Activated naive CD8-positive, alpha-beta T cell treated with anti-CD3 and anti-CD28 coated beads, Interleukin-2, amount 10 ng/mL, durations not matched to agents 7 days and 5 days (primary cell): ENCODE measurements at places on chromosomes 12 and 14. TPM values are rescaled to one million over a fixed set of nuclear protein-coding genes. Genes with fewer than 3 reads are reported as not detected.

- H3K36me3 ChIP-seq, result no peaks in the 10 kb centered on the region
- no peak for DNase-seq
- no peaks in the 10 kb centered on the region for H3K4me1 ChIP-seq
- no peak overlapping the region for H3K27ac ChIP-seq
- no peak overlapping the region for H3K4me3 ChIP-seq
- peaks cover 24% of the 10 kb centered on the region for H3K27me3 ChIP-seq
Measured at GRCh38 chr12:103583008-103583407, 4.1 kb upstream of the STAB2 start.

C1QL4 gene
- not detected for total RNA-seq

KDM5A gene
- 116 TPM for total RNA-seq

DNA sequence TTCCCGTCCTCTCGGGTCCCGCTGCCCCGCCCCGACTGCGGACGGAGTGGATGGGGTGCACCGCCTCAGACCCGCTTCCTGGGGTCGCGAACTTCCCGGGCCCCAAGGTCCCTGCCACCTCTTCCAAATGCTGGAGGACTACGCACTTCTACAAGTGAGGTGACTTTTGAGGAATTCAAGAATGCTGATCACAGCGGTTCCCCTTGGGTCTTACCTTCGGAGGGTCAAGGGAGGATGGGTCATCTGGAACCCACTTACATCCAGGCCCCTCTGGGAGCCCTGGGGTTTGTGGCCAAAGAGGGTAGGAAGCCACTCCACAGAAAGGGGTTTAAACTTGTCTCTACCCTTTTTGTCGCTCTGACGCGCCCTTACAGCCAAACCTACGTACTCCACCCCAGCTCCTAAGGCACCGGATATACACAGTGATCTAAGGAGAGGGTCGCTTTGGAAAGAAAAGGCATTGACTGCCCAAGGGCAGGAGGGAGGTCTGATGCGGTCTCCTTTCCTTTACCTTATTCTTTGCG lies 532 bp upstream of the PRKD1 start:
- H3K4me1 ChIP-seq, result peaks cover 5% of the 10 kb centered on the region
- H3K27me3 ChIP-seq, result peaks cover 27% of the 10 kb centered on the region
- H3K4me3 ChIP-seq, result no peak overlapping the region

DNA sequence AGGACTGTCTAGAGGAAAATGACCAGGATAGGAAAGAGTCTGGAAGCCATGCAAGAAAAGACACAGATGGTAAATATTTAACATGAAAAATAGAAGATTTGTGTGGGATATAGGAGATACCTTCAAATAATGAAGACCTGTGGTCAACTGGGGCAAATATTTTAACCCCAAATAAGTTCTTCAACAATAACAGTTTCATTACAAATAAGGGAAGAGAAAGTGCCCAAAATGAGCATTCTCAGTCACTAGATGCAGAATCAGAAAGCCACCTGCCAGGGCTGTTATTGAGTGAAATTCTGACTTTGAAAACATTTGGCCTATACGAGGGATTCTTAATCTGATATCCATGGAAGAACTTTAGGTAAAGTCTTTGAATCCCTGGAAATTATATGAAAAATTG lies 231.2 kb upstream of the PLEKHG7 start:
- H3K36me3 ChIP-seq, result peaks cover 9% of the 10 kb centered on the region
- H3K27me3 ChIP-seq, result no peaks in the 10 kb centered on the region
- H3K27ac ChIP-seq, result no peak overlapping the region
- H3K4me1 ChIP-seq, result peaks cover 8% of the 10 kb centered on the region
- DNase-seq, result no peak

- H3K36me3 ChIP-seq, result no peaks in the 10 kb centered on the region
- H3K27me3 ChIP-seq, result peaks cover 4% of the 10 kb centered on the region
- no peak overlapping the region for H3K27ac ChIP-seq
- H3K4me3 ChIP-seq, result no peak overlapping the region
- no peak for DNase-seq
- H3K4me1 ChIP-seq, result no peaks in the 10 kb centered on the region
Measured at GRCh38 chr14:64614805-64615391, 65.1 kb downstream of the PPP1R36 start.

- H3K27me3 ChIP-seq, result no peaks in the 10 kb centered on the region
- peaks cover 5% of the 10 kb centered on the region for H3K36me3 ChIP-seq
- DNase-seq, result no peak
- H3K27ac ChIP-seq, result no peak overlapping the region
Measured at GRCh38 chr14:76236172-76237130, 84.7 kb downstream of the GPATCH2L start.

KRT6C gene
- not detected for total RNA-seq

GRCh38 chr14:33555710-33556350 lies 395.0 kb downstream of the EGLN3 start:
- no peak for DNase-seq
- H3K27ac ChIP-seq, result no peak overlapping the region
- no peak overlapping the region for H3K4me3 ChIP-seq
- H3K27me3 ChIP-seq, result no peaks in the 10 kb centered on the region

GRCh38 chr12:83515306-83516026 lies 828.8 kb downstream of the TMTC2 start:
- H3K4me3 ChIP-seq, result no peak overlapping the region
- H3K36me3 ChIP-seq, result no peaks in the 10 kb centered on the region
- no peak for DNase-seq
- no peaks in the 10 kb centered on the region for H3K4me1 ChIP-seq

RNASE7 gene
- not detected for total RNA-seq

- no peak for DNase-seq
- H3K27me3 ChIP-seq, result peaks cover 15% of the 10 kb centered on the region
- no peak overlapping the region for H3K27ac ChIP-seq
- no peak overlapping the region for H3K4me3 ChIP-seq
Measured at GRCh38 chr12:105449431-105449830, 118.9 kb downstream of the C12orf75 start.

CABP1 gene
- total RNA-seq, result 1.4 TPM

GLIPR1L1 gene
- total RNA-seq, result not detected

JAG2 gene
- total RNA-seq, result 3.2 TPM

SERPINA12 gene
- total RNA-seq, result not detected

RAPGEF3 gene
- 1.1 TPM for total RNA-seq

- H3K4me1 ChIP-seq, result no peaks in the 10 kb centered on the region
- H3K36me3 ChIP-seq, result no peaks in the 10 kb centered on the region
- no peak overlapping the region for H3K4me3 ChIP-seq
- no peak for DNase-seq
- H3K27ac ChIP-seq, result no peak overlapping the region
- no peaks in the 10 kb centered on the region for H3K27me3 ChIP-seq
Measured at GRCh38 chr14:48435221-48435620, 759.8 kb upstream of the MDGA2 start.

TTC9 gene
- total RNA-seq, result 17.2 TPM

C12orf54 gene
- total RNA-seq, result not detected

DNA sequence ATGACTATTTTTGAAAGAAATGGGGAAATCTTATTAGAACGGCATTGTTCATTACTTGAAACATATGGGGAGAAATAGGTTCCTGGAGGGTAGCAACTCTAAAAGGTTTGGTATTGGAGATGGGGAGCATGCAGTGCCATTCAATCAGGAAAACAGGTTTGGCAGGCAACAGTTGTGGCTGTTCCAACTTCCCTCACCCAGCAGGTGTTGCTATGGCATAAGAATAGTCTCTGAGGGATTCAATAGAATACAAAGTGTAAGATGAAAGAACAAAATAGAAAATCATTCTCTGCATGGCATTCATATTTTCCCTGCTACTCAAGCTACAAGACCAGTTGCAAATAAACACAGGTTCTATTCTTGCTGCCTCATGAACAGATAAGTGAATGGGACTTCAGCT lies 393.3 kb upstream of the RPL10L start:
- no peaks in the 10 kb centered on the region for H3K36me3 ChIP-seq
- H3K4me1 ChIP-seq, result no peaks in the 10 kb centered on the region
- H3K27me3 ChIP-seq, result no peaks in the 10 kb centered on the region
- no peak overlapping the region for H3K4me3 ChIP-seq
- H3K27ac ChIP-seq, result no peak overlapping the region

DNA sequence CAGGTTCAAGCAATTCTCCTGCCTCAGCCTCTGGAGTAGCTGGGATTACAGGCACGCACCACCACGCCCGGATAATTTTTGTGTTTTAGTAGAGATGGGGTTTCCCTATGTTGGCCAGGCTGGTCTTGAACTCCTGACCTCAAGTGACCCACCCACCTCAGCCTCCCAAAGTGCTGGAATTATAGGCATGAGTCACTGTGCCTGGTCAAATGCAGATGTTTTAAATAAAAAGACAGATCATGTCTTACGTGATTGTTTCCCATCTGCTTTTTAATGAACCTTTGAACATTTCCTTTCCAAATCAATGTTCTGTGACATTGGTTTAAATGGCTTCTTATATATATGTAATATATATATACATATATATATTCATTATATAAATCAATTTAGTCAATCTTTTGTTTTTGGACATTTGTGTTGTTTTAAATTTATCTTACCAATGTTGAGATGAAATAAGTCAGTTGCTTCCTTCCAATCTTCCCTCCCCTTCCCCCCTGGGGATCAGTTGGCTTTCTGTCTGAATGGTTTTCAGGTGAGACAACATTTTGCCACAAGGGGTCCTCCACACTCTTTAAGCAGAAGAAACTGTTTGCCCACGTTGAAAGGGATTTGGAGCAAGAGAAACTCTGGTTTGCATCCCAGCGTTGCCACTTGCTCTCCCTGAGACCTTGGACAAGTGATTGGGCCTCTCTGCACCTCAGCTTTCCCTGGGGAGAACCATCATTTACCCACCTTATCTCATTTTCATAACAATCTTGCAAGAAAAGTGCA lies 47.6 kb upstream of the RBM19 start:
- no peak overlapping the region for H3K27ac ChIP-seq
- no peaks in the 10 kb centered on the region for H3K4me1 ChIP-seq
- DNase-seq, result no peak
- no peak overlapping the region for H3K4me3 ChIP-seq
- no peaks in the 10 kb centered on the region for H3K36me3 ChIP-seq
- peaks cover 9% of the 10 kb centered on the region for H3K27me3 ChIP-seq

GRCh38 chr12:39102474-39103209 lies 197.3 kb upstream of the CPNE8 start:
- DNase-seq, result no peak
- no peaks in the 10 kb centered on the region for H3K36me3 ChIP-seq
- peaks cover 6% of the 10 kb centered on the region for H3K27me3 ChIP-seq
- no peaks in the 10 kb centered on the region for H3K4me1 ChIP-seq

GRCh38 chr14:92789457-92790089 lies 4.5 kb upstream of the GOLGA5 start:
- no peak overlapping the region for H3K27ac ChIP-seq
- peaks cover 7% of the 10 kb centered on the region for H3K36me3 ChIP-seq
- H3K27me3 ChIP-seq, result peaks cover 5% of the 10 kb centered on the region
- DNase-seq, result no peak

PPP4R4 gene
- total RNA-seq, result 0.47 TPM

- H3K4me3 ChIP-seq, result no peak overlapping the region
- DNase-seq, result no peak
- no peaks in the 10 kb centered on the region for H3K36me3 ChIP-seq
- H3K4me1 ChIP-seq, result no peaks in the 10 kb centered on the region
- no peak overlapping the region for H3K27ac ChIP-seq
Measured at GRCh38 chr14:36052681-36053080, 123.8 kb downstream of the PTCSC3 start.

P3H3 gene
- 7.0 TPM for total RNA-seq

EML5 gene
- 2.9 TPM for total RNA-seq

DNA sequence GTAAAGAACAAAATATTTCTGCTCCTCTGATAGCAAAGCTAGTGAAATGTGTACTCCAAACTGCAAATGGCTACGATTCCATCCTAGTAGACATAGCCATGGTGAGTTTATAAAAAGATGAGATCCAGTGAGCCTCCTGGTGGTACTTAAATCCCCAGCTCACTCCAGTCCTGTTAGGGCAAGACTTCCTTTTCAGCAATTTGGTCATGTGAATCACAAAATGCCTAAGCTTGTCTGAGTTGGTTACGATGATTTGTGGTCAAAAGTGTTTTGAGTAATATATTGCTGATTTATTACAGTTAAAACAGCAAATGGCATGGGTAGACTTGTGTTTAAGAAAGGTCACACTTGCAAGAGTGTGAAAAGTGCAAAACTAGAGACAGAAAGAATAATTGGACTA lies 102.7 kb upstream of the NAV3 start:
- no peak overlapping the region for H3K4me3 ChIP-seq
- DNase-seq, result no peak
- no peaks in the 10 kb centered on the region for H3K27me3 ChIP-seq
- no peaks in the 10 kb centered on the region for H3K36me3 ChIP-seq
- no peaks in the 10 kb centered on the region for H3K4me1 ChIP-seq

GRCh38 chr14:96341323-96341722 lies 21.8 kb downstream of the ATG2B start:
- H3K27ac ChIP-seq, result no peak overlapping the region
- peaks cover 8% of the 10 kb centered on the region for H3K36me3 ChIP-seq
- DNase-seq, result no peak
- H3K4me1 ChIP-seq, result no peaks in the 10 kb centered on the region

- H3K27me3 ChIP-seq, result peaks cover 21% of the 10 kb centered on the region
- no peak overlapping the region for H3K27ac ChIP-seq
- H3K4me3 ChIP-seq, result no peak overlapping the region
- no peaks in the 10 kb centered on the region for H3K4me1 ChIP-seq
- H3K36me3 ChIP-seq, result no peaks in the 10 kb centered on the region
Measured at GRCh38 chr12:51911788-51912711, 4.7 kb downstream of the ACVRL1 start.

DNA sequence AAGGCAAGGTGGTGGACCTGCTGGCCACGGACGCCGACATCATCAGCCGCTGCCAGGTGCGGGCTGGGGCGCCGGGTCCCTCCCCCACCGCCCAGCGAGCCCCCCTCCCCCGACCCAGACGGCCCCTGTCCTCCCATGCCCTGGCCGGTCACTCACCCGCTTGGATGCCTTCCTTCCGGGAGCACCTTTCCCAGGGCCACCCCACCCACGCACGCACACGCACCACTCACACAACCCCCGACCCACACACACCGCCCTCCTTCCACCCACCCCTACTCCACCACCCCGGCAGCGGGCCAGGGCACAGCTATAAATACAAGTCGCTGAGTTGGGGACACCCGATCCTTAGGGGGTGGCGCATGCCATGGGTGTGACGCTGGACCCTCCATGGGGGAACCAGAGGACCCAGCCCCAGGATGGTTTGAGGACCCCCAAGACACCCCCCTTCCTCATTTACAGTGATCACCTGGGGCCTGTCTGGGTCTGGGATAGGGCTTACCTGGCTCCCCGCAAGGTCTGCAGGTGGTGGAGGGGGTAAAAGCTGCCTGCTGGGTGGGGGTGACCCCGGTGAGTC lies 465 bp downstream of the ADSS1 start:
- H3K27me3 ChIP-seq, result no peaks in the 10 kb centered on the region
- no peaks in the 10 kb centered on the region for H3K36me3 ChIP-seq
- no peaks in the 10 kb centered on the region for H3K4me1 ChIP-seq
- H3K27ac ChIP-seq, result no peak overlapping the region
- peak overlapping the region; percentile 55 for H3K4me3 ChIP-seq
- DNase-seq, result peak; percentile 47
